Endothelial cell (in vitro differentiated cells): ENCODE measurements at places on chromosomes 13 and 19.

GRCh38 chr13:46297361-46297811 lies 85.7 kb downstream of the LRRC63 start:
- DNase-seq, result no peak

- DNase-seq, result no peak
These were observed 12.4 kb downstream of the MCF2L start for GRCh38 chr13:112981451-112981850.

DNA sequence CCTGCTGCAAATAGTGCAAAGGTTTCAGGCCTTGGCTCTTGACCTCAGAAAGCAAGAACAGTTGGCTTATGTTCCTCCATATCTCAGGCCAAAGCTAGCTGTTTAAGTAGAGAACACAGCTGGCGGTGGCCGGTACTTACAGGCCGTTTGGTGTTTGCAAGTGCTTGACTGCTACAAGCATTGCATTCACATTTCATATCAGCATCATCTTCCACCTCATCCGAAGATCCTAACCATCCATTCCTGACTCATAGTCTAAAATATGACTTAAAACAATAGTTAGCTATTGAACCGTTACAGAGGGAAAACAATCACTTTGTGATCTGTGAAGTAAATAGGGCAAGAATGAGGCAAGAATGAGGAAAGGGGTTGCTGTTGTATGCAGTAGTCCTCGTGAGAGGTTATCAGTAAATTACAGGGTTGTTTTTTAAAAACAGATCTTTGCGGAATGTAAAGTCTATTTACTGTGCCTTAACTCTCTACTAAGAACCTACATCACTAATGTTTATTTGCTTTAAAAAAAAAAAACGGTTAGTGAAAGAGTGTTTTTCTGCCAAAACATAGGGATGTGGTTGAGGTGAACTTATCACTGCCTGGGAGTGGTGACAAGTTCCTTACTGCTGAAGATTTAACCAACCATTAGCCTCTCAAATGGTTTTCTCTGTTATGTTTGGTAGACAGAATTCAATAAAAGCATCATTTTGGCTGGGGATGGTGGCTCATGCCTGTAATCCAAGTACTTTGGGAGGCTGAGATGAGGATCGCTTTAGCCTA lies 21.6 kb upstream of the WDR88 start:
- DNase-seq, result no peak

GRCh38 chr13:33164331-33164730 lies 121.2 kb downstream of the STARD13 start:
- DNase-seq, result no peak

- no peak for DNase-seq
These were observed 2.1 kb downstream of the PRMT1 start for GRCh38 chr19:49678985-49679770.
